Hematopoietic multipotent progenitor cell treated with erythropoietin and hydrocortisone succinate and interleukin-3 and kit ligand, for 8 days (in vitro differentiated cells): ENCODE measurements at places on chromosomes 6 and 20.

- DNase-seq = no peak
Measured at GRCh38 chr6:684831-685636, 7.9 kb downstream of the EXOC2 start.

GRCh38 chr6:151014404-151015100 is 149.1 kb downstream of the MTHFD1L start:
- DNase-seq = peak; percentile 69

- DNase-seq = no peak
Measured at GRCh38 chr6:141788096-141788495, 344.6 kb upstream of the GJE1 start.

GRCh38 chr6:168274037-168274952 is 45.3 kb downstream of the DACT2 start:
- DNase-seq = peak; percentile 84

- no peak for DNase-seq
Measured at GRCh38 chr20:49496553-49497397, 14.3 kb upstream of the KCNB1 start.

GRCh38 chr20:38877483-38877882 is 48.7 kb upstream of the FAM83D start:
- no peak for DNase-seq

DNA sequence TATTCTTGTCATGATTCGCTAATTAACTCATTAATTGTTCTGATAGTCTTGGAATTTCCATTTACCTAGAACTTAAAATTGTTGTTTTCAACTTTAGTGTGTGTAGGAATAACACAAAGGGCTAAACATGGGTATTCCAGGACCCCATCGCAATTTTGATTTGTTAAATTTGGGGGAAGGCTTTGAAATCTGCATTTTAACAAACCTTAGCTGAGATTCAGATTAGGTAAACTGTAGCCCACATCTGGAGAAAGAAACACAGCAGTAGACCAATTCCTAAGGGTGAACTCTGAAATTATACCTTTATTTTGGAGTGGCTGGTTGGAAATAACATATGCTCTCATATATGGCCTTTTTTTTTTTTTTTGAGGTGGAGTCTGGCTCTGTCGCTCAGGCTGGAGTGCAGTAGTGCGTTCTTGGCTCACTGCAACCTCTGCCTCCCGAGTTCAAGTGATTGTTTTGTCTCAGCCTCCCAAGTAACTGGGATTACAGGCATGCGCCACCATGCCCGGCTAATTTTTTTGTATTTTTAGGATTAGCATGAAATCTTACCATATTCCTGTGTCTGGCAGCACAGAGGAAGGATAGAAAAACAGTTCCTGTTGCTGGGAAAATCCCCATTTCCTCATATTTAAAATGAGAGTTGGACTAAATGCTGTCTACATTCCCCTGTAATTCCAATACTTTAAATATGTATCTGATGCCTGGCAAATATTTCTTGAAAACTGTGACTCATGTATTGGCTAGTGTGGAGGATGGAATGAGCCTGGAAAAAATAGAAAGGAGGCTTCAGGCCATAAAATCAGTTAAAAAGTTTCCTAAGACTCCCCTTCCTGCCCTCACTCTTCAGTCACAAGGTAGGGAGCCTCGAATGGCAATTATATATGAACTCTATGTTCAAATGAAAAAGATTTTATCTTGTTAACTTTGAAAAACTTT is 96.7 kb upstream of the FAM184A start:
- DNase-seq = no peak

DNA sequence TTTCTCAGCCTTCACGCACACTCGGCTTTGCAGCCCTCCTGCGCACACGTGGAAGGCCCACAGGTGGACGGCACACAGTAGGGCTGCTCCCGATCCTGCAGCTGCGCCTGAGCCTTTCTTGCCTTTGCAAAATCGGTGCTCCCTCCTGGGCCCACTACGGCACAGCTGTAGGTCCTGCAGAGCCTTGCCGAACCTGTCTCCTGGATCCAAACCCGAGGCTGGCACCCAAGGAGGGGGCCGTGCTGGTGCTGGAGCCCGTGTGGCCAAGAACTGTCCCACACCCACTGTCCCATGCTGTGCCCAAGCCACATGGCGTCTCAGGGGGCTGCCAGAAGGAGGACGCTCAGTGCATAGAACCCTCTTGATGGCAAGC is 227.4 kb downstream of the TTLL2 start:
- DNase-seq = no peak

GRCh38 chr6:159308198-159308597 is 139.0 kb downstream of the FNDC1 start:
- DNase-seq = no peak

DNA sequence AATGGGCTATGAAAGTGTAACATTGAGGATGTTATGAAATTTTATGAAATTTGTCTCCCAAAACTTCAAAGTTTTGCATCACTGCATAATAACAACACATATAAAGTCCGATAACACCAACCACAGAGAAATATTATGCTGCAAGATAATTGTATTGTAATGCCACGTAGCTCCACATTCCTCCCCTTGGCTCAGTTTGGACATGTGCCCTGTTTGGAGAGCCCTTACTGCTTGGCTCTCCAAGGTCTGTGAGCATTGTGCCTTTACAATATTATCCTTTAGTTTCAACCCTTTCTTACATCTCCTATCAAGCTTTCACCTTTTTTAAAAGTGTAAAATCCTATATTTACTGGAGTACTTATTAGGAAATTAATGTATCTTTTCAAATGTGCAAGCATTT is 10.8 kb downstream of the HBS1L start:
- DNase-seq = peak; percentile 60

DNA sequence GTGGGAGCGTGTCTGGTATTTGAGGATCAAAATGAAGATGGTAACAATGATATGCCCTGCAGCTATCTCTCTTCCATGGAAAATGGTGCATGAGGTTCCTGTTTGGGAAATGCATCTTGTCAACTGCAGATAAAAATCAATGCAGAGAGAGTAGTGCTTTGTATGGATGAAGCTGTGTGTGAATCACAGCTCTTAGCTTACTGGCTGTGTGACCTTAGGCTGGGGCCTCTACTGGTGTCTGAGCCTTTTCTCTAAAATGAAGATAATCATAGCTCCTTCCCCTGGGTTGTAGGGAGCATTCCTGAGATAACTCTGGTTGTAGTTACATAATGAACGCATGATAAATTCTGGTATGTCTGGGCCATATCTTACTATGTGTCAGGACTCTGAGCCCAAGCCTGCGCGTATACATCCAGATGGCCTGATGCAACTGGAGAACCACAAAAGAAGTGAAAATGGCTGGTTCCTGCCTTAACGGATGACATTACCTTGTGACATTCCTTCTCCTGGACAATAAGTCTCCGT is 19.6 kb downstream of the ANGPT4 start:
- no peak for DNase-seq

- DNase-seq = peak; percentile 36
Measured at GRCh38 chr6:41027241-41027640, 11.8 kb downstream of the UNC5CL start.

GRCh38 chr6:135176464-135176863 is 4.6 kb upstream of the MYB start:
- no peak for DNase-seq

DNA sequence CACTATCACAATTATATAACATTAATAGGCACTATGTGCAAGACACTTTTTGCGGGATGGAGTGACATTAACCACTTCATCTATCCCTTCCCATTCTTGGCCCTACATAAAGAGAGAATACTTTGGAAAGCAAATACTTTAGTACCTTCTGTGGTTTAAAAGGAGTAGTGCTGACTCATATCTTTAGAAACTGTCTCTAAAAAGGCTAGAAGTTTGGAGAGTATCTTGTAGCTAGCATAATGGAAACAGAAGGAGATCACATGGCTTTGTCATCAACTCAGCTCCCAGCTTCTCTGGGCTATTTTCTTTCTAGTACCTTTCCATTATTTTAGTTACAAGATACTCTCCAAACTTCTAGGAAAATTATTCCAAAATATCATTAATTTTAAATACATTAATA is 157.5 kb downstream of the ADGRG6 start:
- DNase-seq = no peak

GRCh38 chr20:61998343-61999121 is 67.1 kb downstream of the TAF4 start:
- no peak for DNase-seq

- DNase-seq = peak; percentile 34
Measured at GRCh38 chr20:25690427-25690826, 6.2 kb downstream of the ZNF337 start.

- DNase-seq = no peak
Measured at GRCh38 chr20:59662161-59662560, 57.8 kb downstream of the PHACTR3 start.

- DNase-seq = no peak
Measured at GRCh38 chr6:125793863-125794262, 3.1 kb downstream of the NCOA7 start.

GRCh38 chr6:79413562-79414002 is 123.6 kb downstream of the LCA5 start:
- DNase-seq = no peak

DNA sequence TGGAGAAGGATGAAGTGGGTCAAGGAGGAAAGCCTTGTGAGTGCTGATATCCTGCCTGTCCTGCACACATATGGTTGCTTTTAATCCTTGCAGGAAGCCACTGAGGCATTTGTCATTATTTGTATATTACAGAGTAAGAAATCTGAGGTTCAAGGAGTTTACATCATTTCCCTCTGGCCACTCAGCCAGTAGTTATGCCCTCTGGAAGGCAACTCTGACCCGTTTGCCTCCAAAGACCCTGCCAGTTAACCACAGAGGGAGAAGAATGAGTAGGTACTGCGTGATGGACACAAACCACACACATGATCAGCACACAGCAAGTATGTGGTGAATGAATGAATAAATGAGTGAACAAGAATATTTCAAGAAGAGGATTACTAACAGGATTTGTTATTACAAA is 7.9 kb upstream of the FAM210B start:
- DNase-seq = no peak

- no peak for DNase-seq
Measured at GRCh38 chr6:44041461-44042260, 85.6 kb downstream of the MRPL14 start.

GRCh38 chr6:143872201-143872600 is 7.9 kb downstream of the ZC2HC1B start:
- no peak for DNase-seq

GRCh38 chr6:138931660-138932059 is 56.4 kb downstream of the REPS1 start:
- no peak for DNase-seq

DNA sequence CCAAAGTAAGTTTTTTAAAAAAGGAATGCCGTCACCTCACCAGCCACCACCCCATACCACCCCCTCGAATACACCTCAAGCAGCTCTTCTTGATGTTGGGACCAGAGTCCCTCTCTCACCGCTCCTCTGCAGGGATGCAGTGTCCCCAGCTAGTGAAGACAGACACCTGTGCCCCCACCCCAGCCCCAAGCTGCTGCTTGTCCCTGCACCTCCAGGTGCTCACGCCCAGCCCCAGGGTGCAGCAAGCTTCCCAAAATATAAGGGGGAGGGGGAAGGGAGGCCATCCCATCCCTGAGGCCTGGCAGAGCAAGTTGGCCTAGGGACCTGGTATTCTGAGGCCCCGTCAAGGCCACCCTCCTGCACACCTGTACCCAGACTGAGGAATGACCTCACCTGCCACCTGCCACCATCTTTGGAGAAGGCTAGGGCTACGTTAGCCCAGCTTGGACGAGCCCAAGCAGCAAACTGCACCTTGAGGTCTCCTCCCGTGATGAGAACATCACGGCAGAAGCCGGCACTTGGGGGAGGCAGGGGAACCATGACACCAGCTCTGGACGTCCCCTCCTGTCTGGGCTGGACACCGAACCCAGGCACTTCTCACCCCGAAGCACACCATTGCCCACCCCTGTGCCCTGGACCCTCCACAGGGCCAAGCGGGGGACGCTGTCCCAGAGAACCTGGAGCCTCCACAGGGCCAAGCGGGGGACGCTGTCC is 25.9 kb downstream of the YTHDF1 start:
- DNase-seq = no peak

GRCh38 chr6:148244217-148244935 is 98.3 kb upstream of the SASH1 start:
- DNase-seq = no peak

- peak; percentile 61 for DNase-seq
Measured at GRCh38 chr20:45873409-45874103, 7.5 kb upstream of the ZSWIM1 start.

- DNase-seq = no peak
Measured at GRCh38 chr6:86756640-86757229, 180.6 kb upstream of the HTR1E start.

- DNase-seq = peak; percentile 12
Measured at GRCh38 chr6:28543651-28544610, 18.2 kb downstream of the GPX5 start.

GRCh38 chr6:47701363-47701762 is 3.0 kb downstream of the ADGRF4 start:
- no peak for DNase-seq

GRCh38 chr6:165308926-165309731 is at the start of gene C6orf118:
C6orf118 (minus strand) TSS chr6:165309605; CDS start chr6:165309586, 19 bp downstream.
- no peak for DNase-seq

DNA sequence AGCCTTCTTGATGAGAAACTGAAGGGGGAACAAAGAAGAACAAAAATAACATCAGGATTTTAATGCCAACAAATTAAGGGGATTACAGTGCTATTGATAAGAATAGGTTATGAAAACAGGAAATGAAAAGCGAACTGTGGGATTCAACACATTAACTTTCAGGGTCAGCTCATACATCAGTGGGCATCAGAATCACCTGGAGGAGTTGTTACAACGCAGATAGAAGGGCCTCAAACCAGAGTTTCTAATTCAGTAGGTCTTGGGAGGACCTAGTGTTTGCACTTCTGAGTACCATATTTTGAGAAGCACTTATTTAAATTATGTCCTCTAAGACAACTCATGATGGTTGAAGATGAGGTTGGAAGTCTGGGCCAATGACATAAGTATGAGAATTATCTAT is 5.6 kb upstream of the TMEM244 start:
- DNase-seq = no peak

- DNase-seq = no peak
Measured at GRCh38 chr20:2104236-2104635, 2.6 kb downstream of the STK35 start.

DNA sequence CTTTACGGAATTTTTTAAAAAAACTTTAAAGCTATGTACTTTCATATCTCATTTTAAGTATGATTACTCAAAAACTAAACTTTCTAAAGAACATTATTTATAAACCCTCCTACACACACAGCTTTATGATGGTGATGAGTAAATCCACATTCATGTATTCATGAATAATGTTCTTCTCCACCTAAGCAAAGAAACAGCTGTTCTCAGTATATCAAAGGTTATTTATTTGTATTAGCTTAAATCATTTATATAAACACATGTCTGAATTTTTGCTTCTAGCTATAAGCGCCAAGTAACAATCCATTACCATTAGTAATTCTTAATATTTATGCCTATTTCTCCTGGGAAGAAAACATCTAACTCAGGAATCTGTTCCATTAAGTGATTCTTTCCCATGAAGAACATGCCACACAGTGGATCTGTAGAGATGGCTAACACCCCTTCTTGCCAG is 63.3 kb downstream of the SMLR1 start:
- DNase-seq = no peak
